Cardiac muscle cell (in vitro differentiated cells and primary cell): ENCODE measurements at places on chromosomes 4 and X. TPM values are rescaled to one million over a fixed set of nuclear protein-coding genes. Genes with fewer than 3 reads are reported as not detected.

TRPC3 gene
- polyA plus RNA-seq = 46.8 and 48.7 TPM in 2 replicates

ITGB1BP2 gene
- polyA plus RNA-seq = 60.4 and 115 TPM in 2 replicates

CAPN6 gene
- 0.04 and 1.4 TPM in 2 replicates for polyA plus RNA-seq

NUDT11 gene
- 17.6 and 23.8 TPM in 2 replicates for polyA plus RNA-seq

TNIP3 gene
- not detected in 2 replicates for polyA plus RNA-seq

BMP3 gene
- polyA plus RNA-seq = 0.02 TPM in 1 of 2 replicates, not detected in the other

SSX2 gene
- polyA plus RNA-seq = not detected in 2 replicates

CENPVL1 gene
- 1.2 and 1.6 TPM in 2 replicates for polyA plus RNA-seq

ADH1C gene
- polyA plus RNA-seq = not detected in 2 replicates

DUX4 gene
- polyA plus RNA-seq = 0.12 TPM in 1 of 2 replicates, not detected in the other

GIMD1 gene
- polyA plus RNA-seq = not detected in 2 replicates

FRMD7 gene
- not detected in 2 replicates for polyA plus RNA-seq

ADGRG4 gene
- polyA plus RNA-seq = not detected in 2 replicates

S100P gene
- not detected in 2 replicates for polyA plus RNA-seq

ACE2 gene
- polyA plus RNA-seq = 0.45 and 1.6 TPM in 2 replicates

LARP7 gene
- 57.0 and 88.6 TPM in 2 replicates for polyA plus RNA-seq

FGF2 gene
- 3.0 and 3.4 TPM in 2 replicates for polyA plus RNA-seq

IL15 gene
- polyA plus RNA-seq = not detected in 2 replicates

PNCK gene
- polyA plus RNA-seq = 14.5 and 25.5 TPM in 2 replicates

ANKRD50 gene
- 8.9 and 10.4 TPM in 2 replicates for polyA plus RNA-seq

TACR3 gene
- not detected in 2 replicates for polyA plus RNA-seq

GAGE1 gene
- polyA plus RNA-seq = not detected in 2 replicates

RGN gene
- polyA plus RNA-seq = 7.4 and 31.6 TPM in 2 replicates

RHOH gene
- not detected in 2 replicates for polyA plus RNA-seq

CYP2U1 gene
- 2.5 and 2.7 TPM in 2 replicates for polyA plus RNA-seq

HS3ST1 gene
- polyA plus RNA-seq = 0.19 and 0.40 TPM in 2 replicates

PCSK1N gene
- polyA plus RNA-seq = 5.4 and 8.7 TPM in 2 replicates

MAP7D2 gene
- polyA plus RNA-seq = 0.05 and 1.0 TPM in 2 replicates

DKC1 gene
- polyA plus RNA-seq = 22.8 and 36.0 TPM in 2 replicates

KDR gene
- 41.7 and 55.6 TPM in 2 replicates for polyA plus RNA-seq

SLC6A14 gene
- polyA plus RNA-seq = not detected in 2 replicates

SEPTIN11 gene
- polyA plus RNA-seq = 41.3 and 56.6 TPM in 2 replicates

MFAP3L gene
- polyA plus RNA-seq = 2.3 and 5.2 TPM in 2 replicates

ADAMTS3 gene
- polyA plus RNA-seq = 1.2 and 3.3 TPM in 2 replicates

SLC49A3 gene
- 0.47 and 2.3 TPM in 2 replicates for polyA plus RNA-seq
